ENCODE measurements at places on chromosomes 11 and 22. TPM values are rescaled to one million over a fixed set of nuclear protein-coding genes. Genes with fewer than 3 reads are reported as not detected.

GRCh38 chr11:8338138-8338537 lies 74.5 kb upstream of the LMO1 start:
- DNase-seq = peak; percentile 32

- DNase-seq = no peak
Observed at GRCh38 chr11:96309016-96309642, 33.9 kb downstream of the MAML2 start.

DNA sequence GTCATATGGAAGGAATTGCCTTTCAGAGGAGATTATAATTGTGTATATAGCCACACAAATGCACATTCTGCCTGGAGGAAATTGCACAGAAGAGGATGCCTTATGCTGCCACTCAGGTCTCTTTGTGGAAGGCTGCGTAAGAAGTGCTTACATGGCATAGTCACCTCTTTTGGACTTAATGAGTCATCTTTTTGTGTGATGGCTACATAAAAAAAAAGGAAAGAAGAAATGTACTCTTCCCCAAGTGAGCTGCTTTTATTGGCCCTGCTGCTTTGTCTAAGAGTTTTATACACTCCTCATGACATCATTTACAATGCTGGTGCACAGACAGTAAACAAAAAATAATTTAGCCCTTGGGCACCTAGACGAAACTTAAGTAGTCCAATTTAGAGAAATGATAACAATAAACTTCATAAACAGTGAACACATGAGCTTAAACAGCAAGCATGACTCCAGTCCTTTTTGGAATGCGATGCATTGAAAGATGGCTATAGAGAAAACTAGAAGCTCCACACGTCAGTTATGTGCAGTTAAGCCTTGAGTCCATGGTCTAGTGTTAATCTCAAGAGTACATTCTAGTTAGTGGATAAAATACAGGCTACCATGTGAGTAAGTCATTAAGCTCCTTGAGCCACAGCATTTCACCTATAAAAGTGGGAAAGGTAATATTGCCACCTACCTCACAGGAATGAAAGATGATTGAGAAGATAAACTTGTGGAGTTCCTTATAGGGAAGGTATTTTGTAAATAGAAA lies 12.0 kb downstream of the CSTPP1 start:
- peak; percentile 79 for DNase-seq

DNA sequence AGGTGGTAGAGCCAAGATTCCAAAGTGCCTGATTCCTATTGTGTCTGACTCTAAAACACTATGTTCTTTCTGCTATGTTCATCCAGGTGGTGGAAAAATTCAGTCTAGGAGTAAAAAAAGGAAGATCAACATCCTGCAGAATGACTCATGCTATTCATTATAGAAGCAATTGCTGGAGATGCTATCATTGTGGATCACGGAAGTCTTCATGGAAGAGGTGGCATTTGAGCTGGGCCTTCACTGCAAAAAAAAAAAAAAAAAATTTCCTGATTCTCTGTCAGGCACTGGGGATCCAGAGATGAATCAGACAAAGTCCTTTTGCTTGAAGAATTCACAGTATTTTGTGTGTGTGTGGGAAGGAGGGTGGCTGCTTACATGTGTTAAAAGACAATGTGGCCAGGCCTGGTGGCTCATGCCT lies 1.4 kb upstream of the UVRAG start:
- DNase-seq = no peak

GRCh38 chr11:130218501-130219070 lies 59.0 kb downstream of the ST14 start:
- DNase-seq = no peak

- DNase-seq = no peak
Observed at GRCh38 chr11:129973068-129973467, 29.6 kb downstream of the PRDM10 start.

- no peak for DNase-seq
Observed at GRCh38 chr22:35479359-35479758, 61.3 kb upstream of the RASD2 start.

GRCh38 chr22:33328789-33329296 lies 270.7 kb upstream of the SYN3 start:
- peak; percentile 9 for DNase-seq

- DNase-seq = peak; percentile 48
Observed at GRCh38 chr11:73139476-73140198, 2.5 kb downstream of the FCHSD2 start.

- DNase-seq = no peak
Observed at GRCh38 chr11:9362393-9362863, 22.0 kb upstream of the IPO7 start.

DNA sequence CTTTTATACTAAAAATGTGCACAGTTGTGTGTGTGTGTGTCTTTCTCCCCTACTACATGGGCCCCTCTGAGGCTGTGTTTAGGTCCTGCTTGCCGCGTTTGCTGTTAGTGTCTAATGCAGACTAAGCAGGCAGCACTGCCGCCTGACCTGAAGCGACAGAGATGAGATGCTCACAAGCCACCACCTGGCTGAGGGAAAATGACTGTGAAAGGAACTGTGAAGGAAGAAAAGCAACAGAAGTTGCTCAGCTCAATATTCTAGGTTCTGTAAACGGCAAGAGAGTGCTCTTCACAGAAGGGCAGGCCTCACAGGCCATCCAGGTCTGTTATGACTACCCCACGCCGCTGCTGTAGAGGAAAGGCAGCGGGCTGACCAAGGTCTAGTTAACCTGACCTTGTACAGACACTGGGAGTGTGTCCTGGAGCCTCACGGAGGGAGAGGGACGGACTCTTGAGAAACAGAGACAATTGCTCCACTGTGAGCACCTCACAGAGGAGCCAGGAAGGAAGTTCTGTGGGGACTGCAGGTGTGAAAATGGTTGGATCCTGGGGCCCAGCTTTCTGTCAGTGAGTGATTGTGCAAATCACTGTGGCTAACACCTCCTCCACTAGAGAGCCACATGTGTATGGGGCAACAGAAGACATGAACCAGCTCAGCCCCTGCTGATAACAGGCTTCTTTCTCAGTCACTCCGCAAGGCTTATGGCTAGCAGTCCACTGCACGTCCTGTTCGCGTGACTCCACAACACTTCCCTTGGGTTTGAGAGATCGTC lies 31.3 kb upstream of the YPEL1 start:
- no peak for DNase-seq

DNA sequence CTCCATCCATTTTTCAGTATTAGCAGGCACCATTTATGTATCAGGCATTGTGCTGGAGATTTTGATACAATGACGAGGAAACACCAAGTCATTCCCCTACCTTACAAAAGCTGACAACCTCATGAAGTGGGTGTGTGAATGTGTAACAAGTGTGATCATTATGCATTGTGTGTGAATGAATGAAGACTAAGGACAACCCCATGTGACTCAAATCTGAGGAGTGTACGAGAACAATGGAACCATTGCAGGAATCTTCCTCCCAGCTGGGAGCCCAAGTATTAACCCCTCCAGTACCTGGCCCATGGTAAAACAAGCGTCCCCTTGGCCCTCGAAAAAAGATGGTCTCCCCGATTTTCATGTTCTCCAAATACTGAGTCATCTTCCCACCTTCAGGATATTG lies 4.4 kb downstream of the CYB5R2 start:
- no peak for DNase-seq

DNA sequence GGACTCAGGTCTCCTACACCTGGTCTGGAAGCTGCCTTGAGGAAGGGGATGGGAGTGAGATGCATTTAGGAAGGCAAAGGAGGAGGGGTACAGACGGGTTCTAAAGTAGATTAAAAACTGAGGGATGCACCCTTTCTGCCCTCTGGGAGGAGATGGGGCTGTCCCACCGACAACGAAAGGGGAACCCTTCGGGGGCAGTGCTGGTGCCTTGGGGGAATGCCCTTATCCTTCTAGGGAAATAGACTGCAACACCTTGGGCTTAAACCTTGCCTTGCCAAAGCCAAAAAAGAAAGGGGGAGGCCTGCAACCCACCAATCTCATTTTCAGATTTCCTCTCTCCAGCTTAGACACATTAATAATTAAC lies 89.8 kb downstream of the PLEKHA7 start:
- DNase-seq = no peak

- DNase-seq = no peak
Observed at GRCh38 chr11:48019595-48019994, 39.2 kb downstream of the PTPRJ start.

DNA sequence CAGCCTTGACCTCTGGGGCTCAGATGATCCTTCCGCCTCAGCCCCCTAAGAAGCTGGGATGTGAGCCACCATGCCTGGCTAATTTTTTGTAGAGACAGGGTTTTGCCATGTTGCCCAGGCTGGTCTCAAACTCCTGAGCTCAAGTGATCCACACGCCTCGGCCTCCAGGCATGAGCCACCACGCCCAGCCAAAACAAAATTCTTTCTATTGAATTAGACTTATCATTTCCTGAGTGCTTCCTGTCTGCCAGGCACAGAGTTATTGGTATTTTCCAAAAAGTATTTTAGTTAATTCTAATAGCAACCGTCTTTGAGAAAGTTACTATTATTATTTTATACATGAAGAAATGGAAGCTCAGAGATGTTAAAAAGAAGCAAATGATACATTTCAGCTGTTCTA lies 61.4 kb upstream of the LMO2 start:
- DNase-seq = no peak

- DNase-seq = no peak
Observed at GRCh38 chr22:45889093-45889538, 87.8 kb downstream of the WNT7B start.

DNA sequence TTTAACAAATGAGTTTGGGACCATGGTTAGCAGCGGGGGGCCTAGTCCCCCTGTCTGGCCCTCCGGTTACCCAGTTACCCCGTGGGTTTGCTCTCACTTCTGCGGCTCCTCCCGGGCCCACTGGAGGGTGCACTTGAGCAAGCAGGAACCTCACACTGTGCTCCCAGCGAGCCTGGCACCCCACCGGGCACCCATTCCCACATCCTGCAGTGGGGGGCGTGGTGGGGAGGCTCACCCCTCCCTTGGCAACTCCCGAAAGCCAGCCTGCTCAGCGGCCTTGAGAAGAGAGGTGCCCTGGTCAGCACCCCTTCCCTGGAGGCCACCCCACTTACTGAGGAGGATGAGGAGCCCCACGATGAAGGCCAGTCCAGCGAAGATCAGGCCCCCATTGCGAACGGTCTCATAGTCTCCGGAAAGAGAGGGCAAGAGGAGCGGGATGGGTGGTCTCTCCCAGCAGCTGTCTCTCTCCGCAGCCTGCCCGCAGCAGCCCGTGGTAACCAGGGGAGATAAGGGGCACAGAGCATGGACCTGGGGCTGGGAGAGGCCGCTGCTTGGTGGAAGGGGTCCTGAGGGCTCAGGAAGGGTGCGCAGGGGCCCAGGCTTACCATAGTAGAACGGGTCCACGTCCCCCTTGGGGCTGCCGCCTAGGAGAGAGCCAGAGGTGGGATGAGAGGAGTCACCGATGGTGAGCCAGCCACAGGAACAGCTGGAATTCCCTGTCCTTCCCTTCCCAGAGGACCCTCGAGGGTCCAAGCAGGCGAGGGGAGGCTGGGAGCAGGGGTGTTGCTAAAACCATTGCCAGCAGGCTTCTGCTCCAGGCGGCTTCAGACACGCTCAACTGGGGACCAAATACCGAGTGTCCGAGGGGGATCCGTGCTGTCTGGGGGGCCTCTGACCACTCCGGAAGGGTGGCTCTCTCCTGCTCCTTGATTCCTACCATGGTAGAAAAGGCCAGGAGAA lies 2.2 kb downstream of the FXYD2 start:
- DNase-seq = no peak

DNA sequence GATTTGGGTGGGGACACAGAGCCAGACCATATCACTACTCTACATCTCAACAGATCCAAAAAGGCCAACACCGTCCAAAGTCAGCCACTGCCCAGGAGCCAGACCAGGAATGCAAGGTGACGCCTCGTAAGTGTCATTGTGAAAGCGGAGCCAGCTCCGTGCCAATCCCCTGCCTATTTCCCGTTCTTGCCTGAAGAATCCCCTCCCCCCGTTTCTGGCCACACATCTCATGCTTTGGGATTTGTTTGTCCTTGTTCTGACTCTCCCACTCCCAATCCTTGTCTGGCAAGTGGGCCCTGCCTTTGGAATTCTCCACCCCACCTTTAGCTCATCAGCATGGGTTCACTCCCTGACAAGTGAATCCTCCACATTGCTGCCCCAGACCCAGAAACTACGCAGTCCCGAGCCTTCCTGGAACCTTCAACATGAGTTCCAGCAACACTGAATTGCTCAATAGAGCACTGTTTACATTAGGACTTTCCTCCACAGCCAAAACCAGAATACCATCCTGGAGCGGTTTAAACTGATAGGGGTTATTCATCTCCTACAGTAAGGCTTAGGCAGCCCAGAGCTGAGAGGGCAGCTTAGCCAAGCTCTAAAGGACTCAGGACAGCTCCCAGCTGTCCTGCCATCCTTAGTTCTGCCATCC lies 6.0 kb upstream of the SLC35C1 start:
- peak; percentile 95 for DNase-seq

DNA sequence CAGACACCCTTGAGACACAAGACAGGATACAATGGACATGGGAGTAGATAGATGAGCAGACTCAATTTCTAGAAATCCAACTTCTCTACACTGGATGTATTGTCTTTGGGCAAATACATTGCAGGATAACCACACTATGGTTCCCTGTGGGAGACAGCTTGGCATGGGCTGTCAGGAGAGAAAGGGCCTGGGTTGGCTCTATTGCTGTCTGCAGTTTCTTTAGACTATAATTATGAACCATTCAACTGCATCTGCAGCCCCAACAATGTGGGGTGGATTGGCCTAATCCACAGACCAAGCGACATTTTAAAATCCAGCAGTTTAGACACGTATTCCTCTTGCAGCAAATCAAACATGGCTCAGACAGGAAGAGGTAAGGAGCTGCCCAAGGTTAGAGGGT lies 60.3 kb downstream of the ETS1 start:
- DNase-seq = no peak

- peak; percentile 69 for DNase-seq
Observed at GRCh38 chr11:47905358-47906059, 57.4 kb upstream of the NUP160 start.

- no peak for DNase-seq
Observed at GRCh38 chr11:76560219-76560618, 110.3 kb downstream of the LRRC32 start.

- DNase-seq = no peak
Observed at GRCh38 chr11:62959422-62959980, 25.3 kb downstream of the SLC22A6 start.

DNA sequence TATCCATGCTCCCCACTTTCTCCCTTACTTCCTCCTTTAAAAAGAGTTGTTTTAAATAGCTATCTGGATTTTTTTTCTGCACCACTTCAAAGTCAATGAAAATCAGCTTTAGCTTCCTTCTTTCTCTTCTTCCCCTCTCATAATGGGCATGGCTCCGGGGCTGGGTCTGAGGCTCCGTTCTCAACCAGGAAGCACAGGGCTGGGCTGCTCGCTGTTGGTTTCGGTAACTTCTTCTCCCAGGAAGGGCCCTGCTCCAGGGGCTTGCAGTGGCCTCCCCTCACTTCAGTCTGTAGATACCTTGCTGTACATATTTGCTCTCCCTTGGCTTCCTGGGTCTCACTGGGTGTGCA lies 23.8 kb downstream of the MICAL2 start:
- no peak for DNase-seq

CXCR5 gene
- total RNA-seq = not detected

ACRV1 gene
- not detected for total RNA-seq

SLC5A4 gene
- total RNA-seq = not detected

CLCF1 gene
- 3.5 TPM for total RNA-seq

MFRP gene
- total RNA-seq = not detected

OR4D5 gene
- not detected for total RNA-seq

KRTAP5-11 gene
- not detected for total RNA-seq

FAM180B gene
- not detected for total RNA-seq

ACTN3 gene
- not detected for total RNA-seq

KRTAP5-8 gene
- total RNA-seq = not detected

C22orf31 gene
- not detected for total RNA-seq

CHST1 gene
- 0.97 TPM for total RNA-seq

FIBP gene
- 144 TPM for total RNA-seq
